ENCODE measurements at places on chromosomes 4 and X.

DNA sequence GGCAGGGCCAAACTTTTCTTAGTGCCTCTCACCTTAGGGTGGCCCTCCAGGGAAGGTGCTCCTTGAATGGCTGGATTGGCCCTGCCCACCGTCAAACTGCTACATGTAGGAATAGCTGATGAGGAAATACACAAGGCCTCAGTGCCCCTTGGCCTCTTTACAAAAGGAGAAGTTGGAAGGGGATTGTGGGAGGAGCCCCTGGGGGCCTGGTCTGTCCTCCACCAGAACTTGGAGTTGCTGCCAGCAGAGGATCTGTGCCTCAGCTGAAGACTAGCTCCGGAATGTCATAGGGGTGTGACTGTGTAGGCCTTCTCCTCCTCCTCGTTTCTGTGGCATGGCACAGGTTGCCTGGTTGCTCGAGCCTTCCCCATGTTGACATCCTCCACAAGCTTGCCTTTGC, 142.7 kb downstream of the AMMECR1 start:
- DNase-seq = no peak

- DNase-seq = peak; percentile 50
Observed at GRCh38 chrX:65723706-65724105, 56.3 kb downstream of the MSN start.

DNA sequence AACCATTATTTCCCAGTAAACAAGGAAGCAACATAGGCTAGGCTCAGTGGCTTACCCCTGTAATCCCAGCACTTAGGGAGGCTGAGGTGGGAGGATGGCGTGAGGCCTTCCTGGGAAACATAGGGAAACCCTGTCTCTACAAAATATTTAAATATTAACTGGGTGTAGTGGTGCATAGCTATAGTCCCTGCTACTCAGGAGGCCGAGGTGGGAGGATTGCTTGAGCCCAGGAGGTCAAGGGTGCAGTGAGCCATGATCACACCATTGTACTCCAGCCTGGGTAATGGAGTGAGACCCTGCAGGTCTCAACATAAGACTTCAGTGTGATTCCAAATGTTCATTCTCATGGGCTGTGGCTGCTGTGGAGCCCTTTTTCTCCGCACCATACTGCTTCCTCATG, 34.9 kb downstream of the FHDC1 start:
- DNase-seq = no peak

GRCh38 chrX:133697656-133698055, 282.4 kb upstream of the GPC4 start:
- no peak for DNase-seq

GRCh38 chr4:189088780-189089179, 851.9 kb upstream of the FRG1 start:
- peak; percentile 17 for DNase-seq
